Calu3 (cell line): ENCODE measurements at places on chromosomes 3 and 15. TPM values are rescaled to one million over a fixed set of nuclear protein-coding genes. Genes with fewer than 3 reads are reported as not detected.

The PLSCR4 gene
- total RNA-seq, result 6.3 and 10.2 TPM in 2 replicates

The LCTL gene
- total RNA-seq, result 0.35 TPM in 1 of 2 replicates, not detected in the other

The CCR3 gene
- total RNA-seq, result 0.17 TPM in 1 of 2 replicates, not detected in the other

The ZWILCH gene
- 33.2 and 34.5 TPM in 2 replicates for total RNA-seq

The TLR9 gene
- 0.14 and 0.27 TPM in 2 replicates for total RNA-seq

- no peak for DNase-seq
Observed at GRCh38 chr15:42490291-42490670, 660 bp downstream of the ZNF106 start.

GRCh38 chr3:62965311-62965710, 90.1 kb upstream of the CADPS start:
- no peak for DNase-seq

GRCh38 chr15:29530966-29531365, 261.3 kb upstream of the NSMCE3 start:
- DNase-seq, result no peak

DNA sequence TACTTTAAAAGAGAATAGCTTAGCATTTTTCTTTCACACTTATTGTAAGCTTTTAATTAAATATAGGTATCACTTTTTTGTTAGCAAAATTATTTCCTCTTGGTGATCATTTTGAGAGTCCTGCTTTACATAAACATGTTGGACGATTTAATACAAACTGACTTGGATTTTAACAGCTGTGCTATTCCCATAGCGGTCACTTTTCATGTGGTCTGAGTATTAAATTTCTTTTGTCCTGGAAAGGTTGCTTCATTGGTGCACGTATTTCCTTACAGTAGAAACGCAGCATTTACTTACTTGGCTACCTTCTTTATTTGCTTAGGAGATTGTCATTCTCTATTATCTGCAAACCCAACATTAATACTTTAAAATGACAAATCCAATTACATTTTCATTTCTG, 109.4 kb downstream of the ATG7 start:
- no peak for DNase-seq

- DNase-seq, result no peak
Observed at GRCh38 chr15:48643776-48644466, 1.6 kb downstream of the FBN1 start.

DNA sequence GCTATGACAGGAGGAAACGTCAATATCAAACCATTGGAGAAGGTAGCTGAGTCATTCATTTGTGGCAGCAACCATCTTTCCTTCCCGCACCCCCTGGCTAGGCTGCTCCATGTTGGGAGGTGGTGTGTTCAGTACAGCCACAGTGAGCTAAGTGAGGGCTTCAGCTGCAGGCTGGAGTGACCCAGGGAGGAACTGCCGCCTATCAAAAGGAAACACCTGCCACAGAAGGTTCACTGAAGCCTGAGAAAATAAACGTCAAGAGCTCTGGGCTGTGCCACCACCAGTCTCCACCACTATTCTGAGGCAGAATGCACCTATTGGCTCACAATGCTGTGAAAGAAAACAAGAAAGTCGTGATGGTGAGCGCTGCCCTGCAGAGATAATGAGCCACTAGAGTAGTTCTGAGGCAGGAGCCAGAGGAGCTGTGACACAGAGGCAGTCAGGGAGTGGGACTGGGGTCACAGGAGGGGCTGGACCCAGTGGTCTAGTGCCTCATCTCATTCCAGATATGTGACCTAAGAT, 34.8 kb upstream of the CD47 start:
- no peak for DNase-seq

- DNase-seq, result no peak
Observed at GRCh38 chr3:62688050-62688449, 187.2 kb downstream of the CADPS start.

GRCh38 chr3:37675833-37676596, 185.7 kb upstream of the CTDSPL start:
- DNase-seq, result no peak

- DNase-seq, result no peak
Observed at GRCh38 chr3:186525369-186526255, 18.6 kb downstream of the CRYGS start.

GRCh38 chr3:60810881-60811280, 440.4 kb downstream of the FHIT start:
- DNase-seq, result no peak
